ENCODE measurements at places on chromosomes 3 and 15.

- no peak for DNase-seq
Measured at GRCh38 chr3:125013095-125013494, 42.7 kb downstream of the HEG1 start.

- no peak for DNase-seq
Measured at GRCh38 chr3:8519774-8520448, 18.3 kb downstream of the LMCD1 start.

DNA sequence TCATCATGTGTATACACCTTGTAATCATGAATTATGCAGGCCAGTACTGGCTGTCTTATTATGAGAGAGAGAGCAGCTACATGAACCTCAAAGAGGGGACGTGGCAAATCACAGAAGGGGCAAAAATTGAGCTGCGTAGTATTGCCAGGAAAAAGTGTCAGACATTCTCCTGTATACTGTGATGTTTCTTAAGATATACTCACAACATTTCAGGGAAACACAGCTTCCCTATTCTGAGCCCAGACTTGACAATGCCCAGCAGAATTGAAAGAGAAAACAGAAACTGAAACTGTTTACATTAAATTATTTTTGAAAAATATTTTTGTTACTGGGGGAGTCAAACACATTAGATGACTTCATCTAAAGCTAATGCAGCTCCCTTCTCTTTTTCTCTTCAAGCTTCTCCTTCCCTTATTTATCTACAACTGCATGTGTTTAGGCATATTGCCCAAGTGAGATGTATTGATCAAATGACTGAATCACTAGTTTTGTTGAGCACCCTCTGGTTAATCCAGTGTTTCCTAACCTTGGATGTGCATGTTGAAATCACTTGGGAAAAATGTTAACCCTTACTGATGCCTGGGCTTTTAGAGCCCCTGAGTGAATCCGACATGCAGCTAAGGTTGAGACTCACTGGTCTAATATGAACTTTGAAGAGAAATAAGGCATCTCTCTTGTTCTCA is 39.5 kb downstream of the CADPS start:
- no peak for DNase-seq

- DNase-seq, result no peak
Measured at GRCh38 chr15:51444112-51444511, 102.7 kb downstream of the GLDN start.

- no peak for DNase-seq
Measured at GRCh38 chr15:31353931-31354330, 27.3 kb downstream of the KLF13 start.

- no peak for DNase-seq
Measured at GRCh38 chr3:194198938-194199337, 63.0 kb downstream of the HES1 start.

- no peak for DNase-seq
Measured at GRCh38 chr3:168183774-168184173, 88.0 kb upstream of the GOLIM4 start.

GRCh38 chr3:187922704-187923416 is 177.6 kb upstream of the BCL6 start:
- no peak for DNase-seq

- DNase-seq, result no peak
Measured at GRCh38 chr3:52683611-52684010, 2.1 kb downstream of the PBRM1 start.

- no peak for DNase-seq
Measured at GRCh38 chr3:126928921-126929474, 53.9 kb upstream of the PLXNA1 start.

- no peak for DNase-seq
Measured at GRCh38 chr3:135136361-135137100, 341.5 kb downstream of the EPHB1 start.

GRCh38 chr3:57086201-57086600 is 25.7 kb downstream of the SPATA12 start:
- no peak for DNase-seq

GRCh38 chr3:46576879-46577278 is 10.8 kb upstream of the LRRC2 start:
- no peak for DNase-seq

DNA sequence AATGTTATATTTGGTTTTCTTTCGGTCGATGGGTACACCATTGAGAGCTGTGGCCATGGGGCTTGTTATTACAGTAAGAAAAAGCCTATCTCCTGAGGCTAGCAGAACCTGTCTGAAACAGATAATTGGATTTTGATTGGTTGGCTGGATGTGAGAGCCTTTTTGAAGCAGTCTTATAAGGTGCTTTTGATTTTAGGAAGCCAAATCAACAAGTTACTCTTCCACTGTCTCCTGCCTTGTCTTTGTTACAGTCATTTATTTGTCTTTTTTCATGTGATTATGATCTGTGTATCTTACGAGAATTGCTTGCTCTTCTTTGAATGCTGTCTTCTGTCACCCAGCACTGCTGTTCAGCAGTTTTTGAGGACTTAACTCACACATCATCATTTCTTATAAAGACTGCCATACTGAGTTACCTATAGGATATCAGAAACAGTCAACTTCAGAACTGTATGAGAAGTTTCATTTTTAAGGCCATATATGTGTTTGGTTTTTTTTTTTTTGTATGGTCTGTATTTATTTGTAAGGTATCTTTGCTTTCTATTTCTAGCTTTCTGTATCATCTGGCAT is 51.1 kb downstream of the MEF2A start:
- no peak for DNase-seq

GRCh38 chr15:63332367-63333124 is 49.1 kb downstream of the CA12 start:
- no peak for DNase-seq

GRCh38 chr3:97815149-97815917 is 6.5 kb upstream of the CRYBG3 start:
- DNase-seq, result no peak

GRCh38 chr15:25688166-25688565 is 175.0 kb downstream of the ATP10A start:
- DNase-seq, result no peak

DNA sequence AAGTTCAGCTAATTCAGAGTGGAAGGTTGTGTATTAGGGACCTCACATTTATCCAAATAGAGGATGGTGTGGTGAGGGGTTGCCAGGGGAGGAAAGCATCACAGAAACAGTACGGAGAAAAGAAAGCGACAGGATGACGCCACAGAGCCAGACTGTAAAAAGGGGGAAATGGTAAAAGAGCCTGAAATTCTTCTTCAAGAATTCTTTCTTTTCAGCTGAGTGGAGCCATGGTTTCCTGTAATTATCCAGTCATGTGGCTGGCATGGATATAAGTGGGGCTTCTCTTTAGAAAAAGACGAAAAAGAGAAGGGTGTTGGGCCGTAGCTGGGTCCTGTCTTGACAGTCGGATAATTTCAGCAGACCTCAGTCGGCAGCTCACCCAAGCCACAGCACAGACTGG is 24.5 kb upstream of the PSMD6 start:
- no peak for DNase-seq

GRCh38 chr15:41513506-41514227 is at the start of gene LTK:
Gene LTK, minus strand, starts transcription at chr15:41513827. Its CDS starts 118 bp downstream, at chr15:41513709.
- no peak for DNase-seq

DNA sequence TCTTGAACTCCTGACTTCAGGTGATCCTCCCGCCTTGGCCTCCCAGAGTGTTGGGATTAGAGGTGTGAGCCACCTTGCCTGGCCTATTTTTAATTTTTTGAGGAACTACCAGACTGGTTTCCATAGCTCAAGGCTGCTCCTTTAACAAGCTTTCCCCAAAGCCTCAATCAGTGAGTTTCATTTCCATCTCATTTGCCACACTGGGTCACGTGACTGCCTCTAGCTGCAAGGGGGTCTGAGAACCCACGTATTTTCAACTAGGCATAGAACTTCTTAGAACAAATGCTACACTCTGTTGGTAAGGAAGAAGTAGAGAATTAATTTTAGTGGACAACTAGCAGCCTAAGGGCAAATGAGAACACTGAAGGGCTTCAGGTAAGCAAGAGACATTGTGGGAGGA is 3.1 kb upstream of the CD276 start:
- DNase-seq, result no peak

GRCh38 chr3:10526366-10526765 is 21.0 kb upstream of the ATP2B2 start:
- DNase-seq, result no peak

GRCh38 chr3:69983546-69984265 is 15.8 kb upstream of the SAMMSON start:
- DNase-seq, result no peak

DNA sequence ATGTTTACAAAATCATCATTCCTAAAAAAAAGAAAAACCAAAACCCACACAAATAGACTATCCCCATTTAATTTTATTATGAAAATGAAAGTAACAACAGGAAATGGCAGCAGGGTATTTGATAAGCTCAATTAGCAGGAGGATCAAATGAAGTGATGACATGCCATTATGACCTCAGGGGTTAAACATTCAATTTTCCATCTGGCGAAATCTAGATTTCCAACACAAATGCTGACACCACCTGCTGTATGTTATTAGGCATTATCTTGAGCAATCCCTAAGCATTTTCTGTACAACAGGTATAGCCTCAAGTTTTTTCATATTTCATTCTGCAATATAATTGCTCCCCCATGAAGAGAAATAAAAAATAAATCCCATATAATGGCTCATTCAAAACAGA is 57.1 kb downstream of the SHQ1 start:
- no peak for DNase-seq

DNA sequence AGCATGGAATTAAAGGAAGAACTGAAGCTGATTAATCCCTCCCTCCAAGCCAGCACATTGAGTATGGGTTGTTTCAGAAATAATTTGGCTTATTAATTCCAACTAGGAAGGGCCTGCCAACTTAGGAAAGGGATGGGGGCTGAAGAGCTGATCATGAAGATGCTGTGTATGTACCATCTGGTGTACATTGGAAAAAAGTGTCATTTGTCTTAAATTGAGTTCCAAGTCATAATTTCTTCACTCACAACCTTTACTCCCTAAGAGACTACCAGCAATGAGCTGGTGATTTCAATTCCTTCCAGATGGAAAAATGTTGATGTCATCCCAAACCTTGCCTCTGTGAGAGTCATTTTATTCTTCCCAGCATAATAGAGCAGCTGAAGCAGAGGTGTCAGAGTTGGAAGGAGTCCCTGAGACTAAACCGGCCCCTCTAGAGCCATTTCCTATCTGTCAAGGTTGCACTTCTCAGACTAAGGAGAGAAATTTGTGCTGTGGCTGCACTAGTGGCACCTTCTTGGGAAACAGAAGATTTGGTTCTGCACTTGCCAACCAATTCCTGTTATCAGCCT is 79.4 kb downstream of the GTPBP8 start:
- DNase-seq, result no peak

- no peak for DNase-seq
Measured at GRCh38 chr3:97835761-97836160, 13.9 kb downstream of the CRYBG3 start.

DNA sequence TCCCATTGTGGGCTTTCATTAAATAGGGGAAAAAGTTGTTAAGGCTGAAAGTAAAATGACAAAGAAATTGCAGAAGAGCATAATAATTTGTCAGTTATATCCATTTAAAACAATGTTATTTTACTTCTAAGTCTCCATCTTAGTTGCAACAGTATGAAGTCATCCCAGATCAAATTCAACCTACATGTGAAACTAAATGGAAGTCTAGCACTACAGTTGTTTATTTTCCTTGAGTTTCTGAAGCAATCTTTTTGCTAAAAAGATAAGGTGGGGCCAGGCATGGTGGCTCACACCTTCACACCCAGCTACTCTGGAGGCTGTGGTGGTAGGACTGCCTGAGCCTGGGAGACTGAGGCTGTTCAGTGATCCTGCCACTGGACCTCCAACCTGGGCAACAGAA is 80.2 kb downstream of the DPH6 start:
- DNase-seq, result no peak

DNA sequence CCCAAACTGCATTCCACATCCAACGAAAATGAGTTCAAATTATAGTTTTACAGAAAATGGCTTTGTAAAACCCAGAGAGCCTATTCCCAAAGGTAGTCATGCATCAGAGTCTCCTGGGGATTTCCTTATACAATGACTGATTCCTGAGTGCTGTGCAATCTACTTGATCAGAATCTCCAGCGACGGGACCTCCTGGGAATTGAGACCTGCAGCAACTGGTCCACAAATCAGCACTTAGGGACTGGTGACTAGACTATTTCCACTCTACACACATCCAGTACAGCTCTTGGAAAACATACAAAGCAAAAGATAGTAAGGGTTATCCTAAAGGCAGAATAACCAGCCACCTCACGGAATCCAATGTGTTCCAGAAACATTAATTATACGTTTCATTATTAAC is 871.0 kb upstream of the CFAP20DC start:
- no peak for DNase-seq

DNA sequence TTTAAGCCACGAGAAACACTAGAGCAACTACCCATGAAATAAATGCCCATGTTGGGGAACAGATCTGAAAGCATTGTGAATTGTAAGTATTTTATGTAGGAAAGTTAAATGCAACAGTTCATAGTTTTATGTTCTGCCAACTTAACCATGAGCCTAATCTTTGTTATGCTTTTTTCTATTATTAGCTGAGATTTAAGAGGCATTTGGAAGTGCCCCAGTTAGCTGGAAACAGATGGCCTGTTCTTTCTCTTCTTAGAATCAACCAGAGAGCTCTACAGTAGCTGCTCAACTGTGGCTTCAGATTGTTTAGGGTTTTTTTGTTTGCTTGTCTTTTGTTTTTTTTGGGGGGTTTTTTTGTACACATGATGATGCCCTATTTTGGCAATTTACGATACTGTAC is 284.4 kb downstream of the KCNH8 start:
- no peak for DNase-seq

DNA sequence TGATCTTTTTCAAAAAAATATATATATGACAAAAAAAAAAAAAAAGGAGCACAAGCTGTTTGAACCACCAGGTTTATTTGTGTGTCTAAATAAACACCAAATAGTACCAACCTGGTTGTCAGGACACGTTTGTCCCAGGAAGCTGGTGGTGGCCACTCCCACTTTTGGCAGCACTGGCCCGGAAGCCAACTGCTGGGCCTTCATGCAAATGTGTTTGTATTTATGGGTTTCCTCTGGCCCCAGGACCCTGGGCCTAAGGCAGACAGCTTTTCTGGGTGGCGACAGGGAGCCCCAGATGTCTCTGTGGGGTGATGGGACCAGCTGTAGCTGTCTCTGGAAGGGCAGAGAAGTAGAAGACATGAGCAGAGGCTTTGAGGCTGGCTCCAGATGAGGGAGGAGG is 31.6 kb downstream of the PRKCD start:
- DNase-seq, result no peak

DNA sequence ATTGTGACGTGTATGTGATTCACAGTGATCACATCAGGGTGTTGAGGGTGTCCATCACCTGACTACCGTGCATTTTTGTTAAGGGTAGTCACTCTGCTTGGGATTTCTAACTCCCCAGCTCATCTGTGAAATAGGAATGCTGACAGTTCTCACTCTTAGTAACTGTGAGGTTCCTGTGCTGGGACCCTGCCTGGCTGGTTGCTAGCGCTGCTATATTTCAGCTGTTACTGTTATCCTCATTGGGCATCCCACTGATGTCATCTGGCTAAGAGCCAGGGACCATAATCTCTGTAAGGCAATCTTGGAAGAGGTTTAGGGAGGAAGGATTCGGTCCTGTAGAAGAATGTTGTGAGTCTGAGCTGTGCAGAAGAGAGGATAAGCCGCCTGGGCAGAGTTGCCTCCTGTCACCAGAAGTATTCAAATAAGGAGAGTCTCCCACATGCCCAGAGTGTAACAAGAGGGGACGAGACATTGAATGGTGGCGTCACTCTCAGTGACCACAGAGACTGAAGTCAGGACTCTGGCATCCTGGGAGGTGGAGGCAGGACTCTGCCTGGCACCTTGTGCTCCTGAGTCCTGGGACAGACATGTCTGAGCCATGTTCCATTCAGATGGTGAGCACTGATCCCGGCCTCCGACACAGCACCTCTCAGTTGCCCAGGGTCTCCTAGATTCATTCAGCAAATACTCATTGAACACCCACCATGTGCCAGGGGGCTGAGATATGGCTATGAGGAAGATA is 52.2 kb downstream of the FBLN2 start:
- DNase-seq, result no peak

All from NCI-H1048 (cell line).